ENCODE measurements at places on chromosomes 2 and 18. TPM values are rescaled to one million over a fixed set of nuclear protein-coding genes. Genes with fewer than 3 reads are reported as not detected.

GRCh38 chr2:72457801-72458516 lies 310.3 kb upstream of the CYP26B1 start:
- no peak for DNase-seq

GRCh38 chr2:81481242-81481993 lies 1176.9 kb upstream of the LRRTM1 start:
- DNase-seq, result no peak

GRCh38 chr2:214244847-214245246 lies 166.0 kb upstream of the VWC2L start:
- no peak for DNase-seq

- DNase-seq, result no peak
These were observed 233.7 kb downstream of the HDAC4 start for GRCh38 chr2:239167011-239167673.

GRCh38 chr2:121904656-121905055 lies 149.2 kb downstream of the TSN start:
- DNase-seq, result no peak

SOWAHC gene
- total RNA-seq, result 25.5 TPM

CAPN14 gene
- 4.7 TPM for total RNA-seq

TMEM163 gene
- not detected for total RNA-seq

DNA sequence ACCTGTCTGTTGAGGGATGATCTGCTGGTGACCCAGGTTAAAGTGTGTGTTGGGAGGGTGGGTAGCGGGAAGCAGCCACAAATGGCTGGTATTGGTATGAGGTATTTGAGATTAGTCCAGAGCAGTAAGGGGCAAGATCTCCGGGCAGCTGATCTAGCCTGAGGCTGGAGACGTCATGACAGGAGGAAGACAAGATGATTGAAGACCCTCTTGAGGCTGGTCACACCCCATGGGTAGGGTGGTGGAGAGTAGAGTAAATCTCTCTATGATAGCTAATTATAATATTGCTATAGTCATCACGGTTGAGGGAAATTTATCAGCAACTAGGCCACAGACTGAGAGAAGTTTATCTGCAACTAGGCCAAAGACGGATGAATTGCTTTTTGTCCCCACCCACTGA lies 128.5 kb downstream of the CDCA7 start:
- DNase-seq, result no peak

FASTKD2 gene
- 23.3 TPM for total RNA-seq

Measured in vagina (tissue), 2 donors.